ENCODE measurements at places on chromosomes 2 and 18.

- DNase-seq: no peak
Observed at GRCh38 chr18:24024425-24024824, 9.9 kb downstream of the TTC39C start.

- DNase-seq: no peak
Observed at GRCh38 chr2:25302758-25303375, 38.9 kb downstream of the DNMT3A start.

- no peak for DNase-seq
Observed at GRCh38 chr2:175463589-175464310, 282.2 kb upstream of the ATP5MC3 start.

- DNase-seq: no peak
Observed at GRCh38 chr18:11872479-11873136, 21.4 kb downstream of the CHMP1B start.
